Karpas-422 (cell line): ENCODE measurements at places on chromosomes 5 and 9. TPM values are rescaled to one million over a fixed set of nuclear protein-coding genes. Genes with fewer than 3 reads are reported as not detected.

- DNase-seq: no peak
Observed at GRCh38 chr5:77087484-77088261, 588 bp upstream of the ZBED3 start.

Gene PCDHGB5
- total RNA-seq: 17.0 and 26.4 TPM in 2 replicates

DNA sequence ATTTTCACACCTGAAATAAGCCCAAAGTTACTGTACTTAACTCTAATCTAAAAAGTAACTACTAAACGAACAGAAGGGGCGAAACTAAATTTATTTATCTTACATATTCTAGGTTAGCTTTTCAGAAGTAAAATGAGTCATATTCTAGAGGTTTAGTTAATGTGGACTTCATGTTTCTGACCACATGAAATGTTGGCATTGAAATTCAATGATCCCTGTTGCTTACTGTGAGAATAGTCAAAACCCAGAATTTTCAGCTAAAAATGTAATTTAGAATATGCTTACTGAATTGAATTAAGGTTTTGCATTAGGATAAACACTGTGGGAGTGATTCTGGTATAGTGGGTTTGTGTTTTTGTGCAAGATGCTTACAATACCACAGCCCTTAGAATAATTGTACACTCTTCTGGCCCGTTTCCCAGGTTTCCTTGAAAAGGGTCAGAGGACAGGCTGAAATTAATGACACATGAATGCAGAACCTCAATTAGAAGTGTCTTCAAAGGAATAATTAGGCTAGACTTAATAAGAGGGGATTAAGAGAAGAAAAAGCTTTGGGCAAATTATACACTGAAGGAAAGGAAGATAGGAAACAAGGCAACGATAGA lies 1.4 kb upstream of the SNX18 start:
- no peak for DNase-seq

Gene TMC1
- total RNA-seq: not detected in 2 replicates

DNA sequence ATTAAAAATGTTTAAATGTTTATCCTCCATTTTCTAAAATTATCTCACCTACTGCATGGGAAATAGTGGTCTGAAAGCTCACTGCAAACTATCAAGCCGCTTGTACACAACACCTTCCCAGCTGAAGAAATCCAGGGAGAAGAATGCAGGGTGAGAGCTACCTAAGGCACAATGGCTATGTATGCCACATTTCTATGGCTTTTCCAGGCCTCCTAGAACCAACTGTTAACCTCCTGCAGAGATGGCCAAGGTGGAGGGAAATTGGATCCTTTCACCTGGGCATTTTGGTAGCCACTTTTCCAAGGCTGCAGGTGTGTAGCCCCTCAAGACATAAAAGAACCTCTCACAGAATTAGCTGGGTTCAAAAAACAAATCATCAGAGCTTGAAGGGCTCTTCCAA lies 286.4 kb downstream of the EBF1 start:
- no peak for DNase-seq
